ENCODE measurements at places on chromosomes 5 and 9.
A peak's percentile ranks its signal among the peaks of the same experiment; 100 is the strongest.

DNA sequence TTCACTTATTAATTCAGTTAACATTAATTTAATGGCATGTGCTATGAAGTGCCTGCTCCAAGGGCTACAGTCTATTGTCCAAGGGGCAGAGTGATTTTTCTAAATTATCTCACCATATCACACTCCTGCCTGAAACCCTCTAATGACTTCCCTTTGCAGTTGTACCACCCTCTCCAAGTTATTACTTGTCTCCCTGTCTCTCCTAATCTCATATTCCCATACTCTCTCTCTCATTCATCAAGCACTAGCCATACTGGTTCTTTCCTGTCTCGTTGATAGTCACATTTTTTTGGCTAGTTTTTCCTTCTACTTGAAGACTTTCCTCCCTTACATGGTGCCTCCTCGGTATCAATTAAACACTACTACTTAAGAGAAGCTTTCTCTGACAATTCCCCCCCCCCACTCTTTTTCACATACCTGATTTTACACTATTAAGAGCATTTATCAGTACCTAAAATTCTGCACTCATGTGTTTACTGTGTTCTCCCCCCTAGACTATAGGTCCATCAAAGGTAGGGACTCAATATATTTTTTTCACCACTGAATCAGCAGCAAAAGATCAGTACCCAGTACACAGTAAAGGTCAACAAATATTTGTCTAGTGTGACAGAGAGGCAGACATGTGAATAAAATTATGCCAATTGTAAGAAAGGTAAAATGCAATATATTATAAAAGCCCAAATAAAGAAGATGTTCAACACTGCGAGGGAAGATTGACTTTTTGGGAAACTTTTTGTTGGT is 19.0 kb downstream of the RICTOR start:
- DNase-seq: no peak

GRCh38 chr9:95653246-95653645 is 136.5 kb upstream of the PTCH1 start:
- DNase-seq: no peak

DNA sequence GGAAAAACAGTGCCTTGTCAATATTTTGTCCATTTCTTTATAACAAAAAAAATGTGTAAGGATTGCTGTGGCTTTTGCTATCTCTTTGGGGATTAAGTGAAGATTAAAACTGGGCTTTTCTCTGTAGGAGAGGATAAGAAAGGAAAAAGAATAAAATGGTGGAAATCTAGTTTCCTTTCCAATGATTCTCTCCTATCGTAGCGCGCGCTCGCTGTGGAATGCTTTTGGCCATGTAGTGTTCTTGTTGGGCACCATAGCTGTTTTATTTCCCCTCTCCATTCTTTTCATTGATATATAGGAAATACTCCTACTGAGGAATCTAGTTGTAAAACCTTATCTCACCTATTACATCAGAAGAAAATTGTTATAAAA is 1.5 kb downstream of the STXBP1 start:
- DNase-seq: no peak

DNA sequence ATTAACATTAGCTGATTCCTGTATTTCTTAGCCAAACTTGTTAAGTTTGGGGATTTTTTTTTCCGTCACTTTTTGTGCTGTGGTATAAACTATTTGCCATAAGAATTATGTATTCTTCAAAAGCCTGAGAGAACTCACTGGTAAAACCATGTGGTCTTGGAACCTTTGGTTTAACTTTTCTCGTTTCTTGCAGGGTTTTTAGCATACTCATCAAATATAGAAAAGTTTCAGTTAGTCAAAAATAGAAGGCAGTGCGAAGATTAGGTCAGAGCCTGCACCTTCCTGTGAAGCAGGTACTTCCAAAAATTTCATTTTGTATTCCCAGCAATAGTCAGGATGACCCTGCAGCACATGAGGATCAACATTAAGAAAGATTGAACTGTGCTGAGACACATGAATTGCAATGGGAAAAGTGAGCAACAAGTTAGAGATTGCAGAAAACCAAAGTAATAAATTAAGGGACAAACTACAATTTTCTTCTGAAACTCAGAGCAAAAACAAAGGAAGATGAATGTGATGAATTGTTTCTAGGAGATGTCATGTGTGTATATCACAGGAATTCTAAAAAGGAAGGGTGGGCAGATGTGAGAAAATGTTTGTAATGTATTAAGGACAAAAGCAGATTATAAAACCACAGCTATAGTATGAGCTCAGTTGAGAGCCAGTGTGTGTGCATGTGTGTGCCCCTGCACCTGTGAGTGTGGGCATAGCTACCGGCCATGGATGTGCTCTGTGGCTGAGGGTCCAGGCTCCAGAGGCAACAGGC is 102.2 kb downstream of the ANGPTL2 start:
- no peak for DNase-seq

DNA sequence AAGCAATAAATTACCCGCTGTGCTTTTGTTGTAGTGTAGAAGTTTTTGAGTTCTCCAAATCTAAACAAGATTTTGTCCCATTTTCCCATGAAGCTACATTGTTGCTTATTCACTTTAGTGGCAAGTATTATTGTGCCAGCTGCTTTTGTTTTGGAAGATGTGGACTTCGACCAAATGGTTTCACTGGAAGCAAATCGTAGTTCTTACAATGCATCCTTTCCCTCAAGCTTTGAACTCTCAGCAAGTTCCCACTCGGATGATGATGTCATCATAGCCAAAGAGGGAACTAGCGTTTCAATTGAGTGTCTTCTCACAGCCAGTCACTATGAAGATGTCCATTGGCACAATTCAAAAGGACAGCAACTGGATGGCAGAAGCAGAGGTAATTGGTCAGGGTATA is 10.9 kb downstream of the MFAP3 start:
- no peak for DNase-seq

DNA sequence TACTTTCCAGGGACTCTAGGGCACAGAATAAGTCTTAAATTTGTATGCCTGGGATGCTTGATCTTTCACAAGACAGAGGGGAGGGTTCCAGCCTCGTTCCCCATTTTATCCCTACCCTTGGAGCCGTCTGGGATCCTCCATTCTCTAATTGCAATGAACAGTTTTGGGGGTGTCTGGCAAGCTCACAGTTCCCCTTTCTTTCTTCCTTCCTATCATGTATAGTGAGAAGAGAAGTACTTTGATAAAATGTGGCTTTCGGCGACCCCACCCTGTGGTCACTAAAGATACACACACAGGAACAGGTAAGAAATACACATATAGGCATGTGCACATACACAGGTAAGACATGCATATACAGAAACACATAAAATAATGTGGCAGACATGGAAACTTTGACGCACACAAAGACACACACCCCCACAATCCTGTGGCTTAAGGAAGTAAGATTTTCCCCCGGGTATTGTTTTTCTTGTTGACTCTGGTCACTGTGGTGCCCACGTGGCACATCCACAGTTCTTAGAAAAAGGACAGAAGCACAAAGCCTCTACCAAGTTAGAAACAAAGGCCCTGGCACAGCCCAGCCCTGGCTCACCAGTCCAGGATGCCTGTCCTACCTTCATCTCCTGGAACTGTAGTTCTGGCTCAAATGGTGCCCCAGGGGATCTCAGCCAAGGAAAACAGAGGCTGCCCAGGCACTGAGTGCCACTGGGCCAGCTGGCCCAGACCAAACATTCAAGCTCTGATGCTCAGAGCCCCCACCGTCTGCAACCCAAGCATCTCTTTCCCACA is 6.3 kb upstream of the SMU1 start:
- no peak for DNase-seq

- no peak for DNase-seq
These were observed 252.7 kb upstream of the GRIA1 start for GRCh38 chr5:153237671-153238332.

DNA sequence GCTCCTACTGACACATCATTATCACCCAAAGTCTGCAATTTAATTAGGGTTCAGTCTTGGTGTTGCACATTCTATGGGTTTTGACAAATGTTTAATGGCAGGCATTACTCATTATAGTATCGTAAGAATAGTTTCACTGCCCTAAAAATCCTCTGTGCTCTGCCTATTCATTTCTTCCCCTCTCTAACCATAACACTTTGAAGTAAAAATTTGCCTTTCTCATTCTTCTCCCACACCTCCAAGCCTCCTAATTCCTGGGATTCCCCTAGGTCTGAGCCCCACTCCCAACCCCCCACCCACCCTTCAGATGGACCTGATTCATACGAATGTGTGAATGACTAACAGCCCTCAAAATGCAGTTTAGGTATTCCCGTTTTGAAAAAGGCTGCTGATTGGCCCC is 18.4 kb downstream of the ENC1 start:
- no peak for DNase-seq

DNA sequence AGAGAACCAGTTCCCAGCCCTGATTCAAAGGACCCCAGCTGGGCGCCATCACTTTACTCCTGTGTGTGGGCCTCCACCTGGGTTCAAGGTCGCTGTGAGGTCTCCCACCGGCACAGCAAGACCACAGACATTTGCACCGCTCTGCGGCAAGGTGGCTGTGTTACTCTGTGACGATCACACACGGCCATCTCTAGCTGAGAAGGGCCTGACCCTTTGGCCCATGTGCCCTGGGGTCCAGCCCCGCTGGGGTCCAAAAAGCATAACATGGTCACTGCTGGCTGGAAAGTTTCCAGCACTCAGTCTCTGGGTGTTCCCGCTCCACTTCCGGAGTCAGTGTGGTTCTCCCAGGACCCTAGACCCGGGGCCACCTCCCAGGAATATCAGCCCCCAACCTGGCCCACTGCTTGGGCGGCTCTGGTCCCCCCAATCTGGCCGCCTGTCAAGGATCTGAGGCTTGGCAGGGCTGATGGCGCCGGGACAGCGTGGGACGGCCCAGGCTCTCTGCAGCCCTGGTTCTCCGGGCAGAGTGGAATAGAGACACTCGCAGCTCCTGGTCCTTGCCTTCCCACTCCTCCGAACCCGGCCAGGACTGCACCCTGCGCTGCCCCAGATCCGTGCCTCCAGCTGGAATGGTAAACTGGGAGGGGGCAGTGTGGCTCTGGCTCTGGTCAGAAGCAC is 3.9 kb upstream of the LMX1B start:
- DNase-seq: no peak

DNA sequence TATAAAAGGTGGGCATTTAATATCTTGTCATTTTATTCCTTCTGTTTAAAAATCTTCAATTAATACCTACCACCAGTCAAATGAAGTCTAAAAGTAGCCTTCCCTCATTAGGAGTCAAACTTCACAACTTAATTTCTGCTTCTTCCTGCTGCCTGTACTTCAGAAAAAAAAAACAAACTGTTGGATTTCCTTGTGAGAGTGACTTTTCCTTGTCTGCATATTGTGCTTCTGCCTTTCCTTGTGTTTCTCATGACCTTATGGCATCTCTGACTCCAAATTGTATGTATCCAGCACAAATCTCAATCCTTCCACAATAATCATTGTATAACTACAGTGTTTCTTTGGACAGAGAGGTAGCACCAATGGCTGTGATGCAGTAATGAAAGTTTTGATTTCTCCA is 32.1 kb downstream of the GRAMD2B start:
- DNase-seq: no peak

DNA sequence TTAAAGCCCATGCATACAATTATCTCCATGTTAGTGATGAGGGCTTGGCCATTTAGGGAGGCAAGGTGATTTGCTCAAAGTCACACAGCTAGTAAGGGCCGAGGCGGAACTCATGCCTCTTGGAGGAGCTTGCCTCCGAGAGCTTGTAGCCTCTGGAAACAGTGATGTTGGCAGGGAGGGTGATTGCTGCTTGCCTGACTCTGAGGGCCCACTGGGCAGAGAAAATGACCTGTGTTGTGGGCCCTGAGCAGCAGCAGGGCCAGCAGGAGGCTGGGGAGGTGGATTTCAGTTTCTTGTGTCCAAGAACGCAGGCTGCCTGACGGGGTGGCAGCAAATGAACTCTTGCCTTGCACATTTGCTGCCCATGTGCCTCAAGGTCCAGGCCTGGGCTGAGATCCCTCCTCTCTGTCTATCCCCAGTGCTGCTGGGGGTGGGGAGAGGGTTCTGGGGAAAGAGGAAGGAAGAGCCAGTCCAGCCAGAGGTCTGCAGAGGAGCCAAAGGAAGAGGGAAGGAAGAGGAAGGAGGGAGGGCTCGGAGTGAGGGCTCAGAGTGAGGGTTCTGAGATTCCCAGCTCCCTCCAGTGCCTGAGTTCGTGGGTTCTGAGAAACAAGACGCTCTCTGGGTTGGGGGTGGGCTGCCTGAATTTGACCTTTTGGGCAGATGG is 16.2 kb upstream of the PTGS1 start:
- no peak for DNase-seq

- peak; percentile 63 for DNase-seq
These were observed 78.6 kb downstream of the PDZD2 start for GRCh38 chr5:31717561-31717960.

GRCh38 chr5:92560698-92561401 is 1020.2 kb downstream of the NR2F1-AS1 start:
- no peak for DNase-seq

- DNase-seq: no peak
These were observed 12.6 kb downstream of the ADAMTSL2 start for GRCh38 chr9:133547116-133547515.

- DNase-seq: no peak
These were observed 16.5 kb downstream of the LVRN start for GRCh38 chr5:115978779-115979178.

GRCh38 chr5:137758715-137759306 is 4.6 kb upstream of the HNRNPA0 start:
- DNase-seq: no peak

DNA sequence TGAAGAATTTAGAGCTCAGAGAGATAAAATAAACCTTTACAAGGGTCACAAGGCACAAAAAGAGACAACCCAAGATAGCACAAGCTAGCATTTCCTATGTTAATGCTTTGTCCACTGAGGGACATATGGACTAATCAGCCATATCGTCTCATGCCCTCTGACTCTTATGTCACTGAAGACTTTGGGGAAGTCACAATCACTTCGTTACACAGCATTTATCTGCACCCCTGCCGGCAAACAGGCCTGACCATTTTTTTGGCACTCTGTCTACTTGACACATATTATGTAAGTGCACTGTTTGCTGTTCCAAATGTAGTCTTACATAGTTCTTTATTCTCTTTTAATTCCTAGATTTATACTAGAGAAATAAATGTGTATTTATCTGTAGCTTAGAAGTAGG is 13.9 kb upstream of the BNC2 start:
- DNase-seq: no peak

DNA sequence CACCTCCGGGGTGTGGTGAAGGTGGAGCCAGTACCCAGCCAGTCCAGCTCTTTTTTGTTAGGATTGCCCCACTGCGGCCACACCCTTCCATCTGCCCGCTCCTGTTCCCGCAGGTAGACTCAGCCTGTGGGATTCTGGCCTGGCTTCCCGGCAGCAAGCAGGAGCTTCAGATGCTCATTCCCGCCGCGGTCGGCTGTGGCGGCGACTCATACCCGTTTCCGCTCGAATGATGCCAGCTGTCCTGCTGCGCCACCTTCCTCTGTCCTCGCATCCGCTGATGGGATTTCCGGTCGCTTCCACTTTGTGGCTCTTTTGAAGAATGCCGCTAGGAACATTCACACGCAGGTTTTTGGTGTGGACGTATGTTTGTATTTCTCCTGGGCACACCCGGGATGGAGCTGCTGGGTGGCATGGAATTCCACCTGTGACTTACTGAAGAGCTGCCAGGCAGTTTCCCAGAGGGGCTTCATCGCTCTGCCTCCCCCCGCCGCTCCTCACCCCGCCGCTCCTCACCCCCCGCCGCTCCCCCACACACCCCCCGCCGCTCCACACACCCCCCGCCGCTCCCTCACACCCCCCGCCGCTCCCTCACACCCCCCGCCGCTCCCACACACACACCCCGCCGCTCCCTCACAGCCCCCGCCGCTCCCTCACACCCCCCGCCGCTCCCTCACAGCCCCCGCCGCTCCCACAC is 60.3 kb downstream of the TENT4A start:
- no peak for DNase-seq
